Myocyte (in vitro differentiated cells): ENCODE measurements at places on chromosomes 2 and 18.
A peak's percentile ranks its signal among the peaks of the same experiment; 100 is the strongest.

DNA sequence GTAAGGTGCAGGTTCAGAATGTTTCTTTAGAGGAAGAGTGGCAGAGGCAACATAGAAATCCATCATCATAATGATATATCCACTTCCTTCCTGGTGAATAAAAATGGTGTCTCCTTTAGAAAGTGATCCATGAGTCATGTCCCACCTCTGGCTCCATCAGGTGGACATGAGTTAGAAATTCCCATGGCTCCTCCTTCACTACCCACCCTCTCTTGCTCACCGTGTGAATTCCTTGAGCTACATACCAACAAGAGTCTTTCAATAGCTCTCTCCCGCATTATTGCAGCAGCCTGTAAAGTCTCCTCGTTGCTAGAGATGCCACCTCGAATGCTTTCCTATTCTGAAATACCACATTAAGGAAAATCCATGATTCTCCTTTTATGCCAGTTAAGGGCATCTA lies 317.6 kb downstream of the LNPK start:
- no peak for DNase-seq

GRCh38 chr2:238635647-238636051 lies 208.9 kb downstream of the ASB1 start:
- DNase-seq: no peak

DNA sequence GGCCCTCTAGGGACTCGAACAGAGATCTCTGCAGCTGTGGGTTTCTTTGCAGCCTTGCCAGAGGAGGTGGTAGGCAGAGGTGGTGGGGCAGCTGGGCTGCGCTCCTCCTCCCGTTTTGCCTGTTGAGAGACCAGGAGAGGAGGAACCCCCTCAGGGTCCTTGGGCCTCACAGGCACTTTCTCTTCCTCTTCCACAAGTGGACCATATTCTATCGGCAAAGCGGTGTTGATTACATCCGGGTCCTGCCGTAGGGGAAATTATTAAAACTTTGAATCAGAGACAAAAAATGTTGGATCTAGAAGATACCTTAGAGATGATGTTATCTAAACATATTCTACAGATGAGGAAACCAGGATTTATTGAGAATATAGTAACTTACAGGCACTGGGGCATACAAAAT lies 78.5 kb downstream of the CLIP4 start:
- no peak for DNase-seq

GRCh38 chr2:139746901-139747300 lies 966.7 kb upstream of the NXPH2 start:
- no peak for DNase-seq

- no peak for DNase-seq
These were observed 58.2 kb downstream of the ICOS start for GRCh38 chr2:203994735-203995134.

- peak; percentile 92 for DNase-seq
These were observed at the start of gene ETAA1 for GRCh38 chr2:67397143-67397986. Gene ETAA1 (plus strand): TSS chr2:67397333. CDS start chr2:67397449, 116 bp downstream.

DNA sequence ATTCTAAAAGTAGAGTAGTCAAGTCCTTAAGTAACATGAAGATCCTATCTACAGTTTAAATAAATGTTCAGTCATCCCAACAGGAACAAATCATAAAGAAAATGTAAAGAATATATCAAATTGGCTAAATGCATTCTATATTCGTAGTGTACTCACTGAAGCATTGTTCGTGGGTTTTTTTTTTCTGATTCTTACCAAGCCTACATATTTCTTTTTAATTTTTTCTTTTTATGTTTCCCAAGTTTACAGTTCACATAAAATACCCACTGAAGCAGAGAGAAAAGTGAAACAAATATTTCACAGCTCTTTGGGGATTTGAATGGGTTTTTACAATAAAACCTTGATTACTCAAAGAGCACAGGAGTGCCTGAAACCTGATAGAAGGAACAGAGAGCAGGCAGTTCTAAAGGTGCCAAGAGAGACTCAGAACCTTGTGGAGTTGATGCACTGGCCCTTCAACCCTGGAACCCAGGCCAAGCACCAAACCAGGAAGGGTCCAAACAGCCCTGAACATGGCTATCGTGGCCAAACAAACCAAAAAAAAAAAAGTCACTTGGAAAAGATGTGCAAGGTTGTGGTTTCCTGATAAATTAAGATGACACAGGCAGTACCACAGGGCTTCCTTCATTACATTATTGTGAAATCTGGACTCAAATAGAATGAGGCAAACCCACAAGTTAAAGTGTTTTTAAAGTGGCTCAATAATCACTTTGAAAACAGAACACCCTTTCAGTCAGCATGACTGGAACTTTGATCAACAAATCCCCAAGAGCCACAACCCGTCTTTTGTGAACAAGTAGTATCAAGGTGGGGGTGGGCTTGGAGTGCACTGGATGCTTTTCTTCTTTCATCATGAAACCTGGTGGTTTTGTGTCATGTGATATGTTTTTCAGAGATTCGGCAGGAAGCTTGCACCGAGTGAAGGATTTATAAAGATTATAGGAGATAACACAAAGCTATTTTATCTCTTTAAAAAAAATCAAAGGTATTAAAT lies 245.0 kb upstream of the FN1 start:
- peak; percentile 47 for DNase-seq

- DNase-seq: no peak
These were observed 50.7 kb downstream of the CIB4 start for GRCh38 chr2:26590508-26590907.

- DNase-seq: no peak
These were observed 114.9 kb upstream of the MYCN start for GRCh38 chr2:15825276-15825980.

GRCh38 chr18:61448316-61448715 lies 115.1 kb downstream of the CDH20 start:
- no peak for DNase-seq

DNA sequence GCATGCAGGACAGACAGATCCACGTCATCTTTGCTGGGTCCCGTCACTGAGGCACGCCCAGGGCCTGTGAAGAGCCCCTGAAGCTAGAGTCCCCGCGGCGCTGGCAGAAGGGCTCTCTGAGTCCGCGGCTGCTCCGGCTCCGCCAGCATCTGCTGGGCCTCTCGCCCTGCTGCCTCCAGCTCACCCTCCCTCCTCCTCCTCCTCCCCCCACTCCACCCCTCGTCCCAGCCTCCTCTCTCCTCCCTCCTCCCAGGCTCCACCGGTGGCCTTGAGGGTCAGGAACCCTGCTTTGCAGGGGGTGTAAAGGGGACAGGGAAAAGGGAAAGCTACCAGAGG lies at the start of gene TNS1:
TSS of gene TNS1 (minus strand) at position 151 of the 336 bp plus-strand sequence. CDS start at position 28, 123 bp downstream.
- no peak for DNase-seq

DNA sequence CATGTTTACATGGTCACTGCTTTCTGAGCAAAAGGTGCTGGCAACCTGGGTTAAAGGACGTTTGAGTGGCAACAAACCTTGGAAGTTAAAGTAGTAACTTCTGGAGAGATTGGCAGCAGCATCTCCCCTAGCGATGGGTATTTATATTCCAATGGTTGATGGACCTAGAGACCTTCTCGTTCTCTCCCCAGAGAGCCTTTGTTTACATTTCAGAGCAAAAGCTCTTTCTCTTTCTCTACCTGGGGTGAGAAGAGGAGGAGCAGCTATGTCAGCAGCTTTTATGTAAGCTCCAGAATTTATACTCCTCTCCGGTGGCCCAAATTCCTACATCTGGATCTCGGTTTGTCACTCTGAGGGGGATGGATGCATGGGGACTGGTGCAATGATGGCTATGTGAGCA lies 213.7 kb upstream of the ARL4C start:
- no peak for DNase-seq

DNA sequence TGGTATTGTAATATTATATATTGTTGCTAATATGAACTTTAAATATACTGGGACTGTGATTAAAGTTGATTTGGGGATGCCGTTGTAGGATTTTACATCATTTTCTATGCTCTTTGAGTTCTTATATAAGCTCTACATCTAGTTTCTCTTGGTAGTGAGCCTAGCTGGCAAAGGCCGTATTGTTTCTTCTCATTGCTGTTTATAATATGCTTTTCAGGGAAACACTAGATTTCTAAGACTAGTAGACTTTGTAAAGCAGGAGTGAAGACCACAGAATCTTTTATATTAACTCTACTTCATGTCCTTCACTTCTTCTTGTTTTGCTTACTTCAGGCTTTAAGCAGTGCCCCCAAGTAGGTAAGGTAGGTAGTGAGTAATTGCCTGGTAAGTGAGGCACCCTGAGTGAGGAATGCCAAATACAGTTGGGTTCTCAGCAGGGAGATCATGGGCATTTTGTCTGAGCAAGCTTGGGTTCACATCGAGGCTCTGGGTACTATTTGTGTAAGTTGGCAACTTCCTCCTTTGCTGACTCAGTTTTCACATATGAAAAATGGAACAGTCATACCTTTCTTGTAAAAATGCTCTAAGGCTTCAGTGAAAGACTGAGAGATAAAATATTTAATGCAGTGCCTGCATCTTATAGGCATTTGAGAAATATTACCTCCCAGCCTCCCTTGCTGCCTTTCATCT lies 96.4 kb downstream of the RNF144A start:
- DNase-seq: no peak

DNA sequence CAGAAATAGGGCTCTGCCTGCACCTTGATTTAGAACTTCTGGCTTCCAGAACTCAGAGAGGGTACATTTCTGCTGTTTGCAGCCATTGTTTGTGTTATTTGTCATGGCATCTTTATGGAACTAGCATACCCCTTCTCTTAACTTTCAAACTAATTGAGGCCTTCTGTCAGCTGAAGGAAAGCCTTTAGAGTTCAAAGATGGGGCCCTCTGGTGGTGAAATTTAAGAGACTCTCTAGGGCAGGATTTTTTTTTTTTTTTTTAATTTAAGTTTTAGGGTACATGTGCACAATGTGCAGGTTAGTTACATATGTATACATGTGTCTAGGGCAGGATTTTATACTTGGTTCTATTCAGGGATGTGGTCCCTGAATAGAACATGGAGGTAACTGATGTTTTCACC lies 260.6 kb upstream of the LINC00305 start:
- DNase-seq: no peak

DNA sequence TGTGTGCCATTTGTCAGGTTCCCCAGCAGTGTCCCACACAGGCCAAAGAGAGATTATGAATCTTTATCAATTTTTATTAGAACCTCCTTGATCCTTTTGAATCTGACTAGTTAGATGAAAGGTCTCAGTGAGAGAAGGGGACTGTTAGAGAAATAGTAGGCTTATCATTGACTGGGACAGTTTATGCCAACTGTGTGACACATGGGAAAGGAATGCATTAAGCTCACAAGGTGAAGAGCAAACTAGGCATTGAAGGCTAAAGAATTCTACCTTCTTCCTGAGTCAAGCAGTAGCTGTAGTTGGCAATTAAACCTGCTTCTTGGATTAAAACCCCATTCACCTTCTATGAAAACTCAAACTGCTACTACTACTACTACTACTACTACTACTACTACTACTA lies 389.6 kb upstream of the CDH19 start:
- DNase-seq: no peak

- DNase-seq: no peak
These were observed 429 bp downstream of the C2orf76 start for GRCh38 chr2:119366161-119366648.

- no peak for DNase-seq
These were observed 131.0 kb downstream of the ATL2 start for GRCh38 chr2:38246105-38246504.

DNA sequence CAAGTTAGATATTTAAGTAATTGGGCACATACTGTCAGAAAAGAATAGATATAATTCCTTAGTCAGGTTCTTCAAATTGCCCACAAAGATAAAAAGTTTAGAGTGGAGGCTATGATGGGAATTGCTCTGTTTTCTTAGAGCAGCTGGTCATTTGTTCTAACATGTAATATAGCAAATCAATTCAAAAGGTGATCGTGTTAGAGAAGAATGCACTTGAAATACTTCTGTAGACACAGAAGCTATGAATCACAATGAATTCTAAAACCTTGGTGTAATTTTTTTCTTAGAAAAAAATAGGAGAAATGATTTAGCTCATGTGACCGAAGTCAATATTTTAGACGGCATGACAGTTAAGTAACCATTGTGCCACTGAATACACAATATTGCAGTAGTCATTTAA lies 918.1 kb upstream of the LRATD1 start:
- no peak for DNase-seq

- no peak for DNase-seq
These were observed 818.8 kb upstream of the GYPC start for GRCh38 chr2:125837128-125837527.

- no peak for DNase-seq
These were observed 559.5 kb upstream of the GCFC2 start for GRCh38 chr2:76270096-76270710.

DNA sequence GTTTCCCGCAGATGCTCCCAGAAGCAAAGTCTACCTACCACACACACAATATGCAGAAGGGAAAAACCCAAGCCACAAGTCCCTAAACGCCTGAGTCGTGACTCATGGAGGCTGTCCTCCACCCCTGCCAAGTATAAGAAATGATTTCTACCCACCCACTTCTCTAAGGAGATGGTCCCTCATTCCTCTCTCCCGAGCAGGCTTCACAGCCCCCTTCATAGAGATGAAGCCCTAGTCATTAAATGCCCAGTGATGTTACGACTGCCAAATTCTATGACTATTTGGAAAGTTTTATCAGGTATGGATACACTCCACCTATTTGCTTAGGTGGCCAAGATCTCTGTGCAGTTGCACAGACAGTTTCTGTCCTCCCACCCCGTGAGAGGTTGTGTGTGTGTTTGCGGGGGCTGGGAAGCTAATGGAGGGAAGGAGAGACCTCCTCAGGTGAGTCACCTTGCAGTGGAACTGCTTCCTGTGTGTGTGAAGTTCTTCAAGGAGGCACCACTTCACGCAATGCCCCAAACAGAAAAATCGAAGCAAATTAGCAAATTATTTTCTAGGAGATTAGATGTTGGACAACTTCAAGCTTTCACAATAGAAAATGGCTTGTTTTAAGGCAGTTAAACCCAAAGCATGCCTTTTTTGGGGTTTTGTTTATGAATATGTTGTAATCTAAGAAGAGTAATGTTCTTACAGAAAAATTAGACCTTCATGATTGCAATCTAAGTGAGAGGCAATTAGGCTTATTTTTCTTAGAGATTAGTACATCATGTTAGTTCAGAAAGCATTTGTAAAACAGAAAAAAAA lies 175.2 kb downstream of the TGIF1 start:
- peak; percentile 96 for DNase-seq

GRCh38 chr2:102197389-102198137 lies 10.7 kb downstream of the IL1RL2 start:
- DNase-seq: no peak

DNA sequence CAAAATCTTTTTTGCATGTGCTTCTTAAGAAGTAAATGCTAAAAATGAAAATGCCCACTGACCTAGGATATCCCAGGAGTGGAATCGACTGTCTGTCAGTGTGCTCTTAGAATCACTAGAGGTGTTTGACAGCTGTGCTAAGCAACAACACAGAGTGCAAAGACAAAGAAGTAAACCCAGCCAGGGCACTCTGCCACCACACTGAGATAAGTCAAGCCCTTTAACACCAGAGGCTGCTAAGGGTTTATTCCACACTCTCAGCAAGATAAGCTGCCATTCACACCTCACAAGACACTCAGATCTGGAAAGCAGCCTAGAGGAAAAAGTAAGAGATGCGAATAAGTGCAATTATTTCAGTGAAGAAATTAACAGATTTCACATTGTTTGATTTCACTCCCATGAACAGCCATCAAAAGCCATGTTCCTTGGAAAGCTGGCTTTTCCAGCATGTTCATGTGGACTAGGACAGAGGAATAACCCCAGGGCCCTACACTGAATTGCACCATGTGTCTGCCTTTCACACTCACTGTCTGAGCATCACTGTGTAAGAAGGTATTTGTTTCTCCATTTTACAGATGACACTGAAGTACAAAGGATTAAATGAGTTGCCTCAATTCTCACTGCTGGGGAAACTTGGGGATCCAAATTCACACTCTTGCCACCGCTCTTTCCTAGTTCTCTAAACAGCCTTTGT lies 6.0 kb upstream of the BMP10 start:
- no peak for DNase-seq
